ENCODE measurements at places on chromosomes 7 and 10.
A peak's percentile ranks its signal among the peaks of the same experiment; 100 is the strongest.

DNA sequence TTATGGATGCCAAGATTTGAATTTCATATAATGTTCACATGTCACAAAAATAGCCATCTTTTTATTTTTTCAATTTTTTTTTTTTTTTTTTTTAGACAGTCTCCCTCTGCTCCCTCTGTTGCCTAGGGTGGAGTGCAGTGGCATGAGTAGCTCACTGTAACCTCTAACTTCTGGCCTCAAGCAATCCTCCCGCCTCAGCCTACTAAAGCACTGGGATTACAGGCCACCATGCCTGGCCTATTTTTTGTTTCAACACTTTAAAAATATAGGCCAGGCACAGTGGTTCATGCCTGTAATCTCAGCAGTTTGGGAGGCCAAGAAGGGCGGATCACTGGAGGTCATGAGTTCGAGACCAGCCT, 246.3 kb downstream of the SKIDA1 start:
- DNase-seq: no peak

GRCh38 chr10:17426263-17426750, 28.1 kb downstream of the ST8SIA6 start:
- DNase-seq: no peak

DNA sequence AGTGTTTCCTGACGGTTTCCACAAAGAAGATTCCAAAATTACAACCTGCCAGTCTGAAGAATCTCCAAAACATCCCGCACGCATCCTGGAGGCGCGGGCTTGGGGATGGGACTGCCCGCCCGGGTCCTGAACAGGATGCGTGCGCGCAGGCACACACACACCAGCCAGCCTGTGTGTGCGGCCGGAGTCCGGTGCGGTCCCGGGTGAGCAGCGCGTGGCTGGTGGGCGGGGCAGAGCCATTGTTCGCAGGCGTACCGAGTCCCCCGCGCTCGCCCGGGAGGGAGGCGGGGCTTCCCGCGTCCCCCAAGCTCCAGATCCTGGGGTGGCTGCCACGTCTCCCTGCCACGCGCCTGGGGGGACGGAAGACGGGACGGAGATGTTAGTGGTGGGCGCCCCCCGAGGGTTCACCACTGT, 675 bp upstream of the SCD start:
- DNase-seq: peak; percentile 85

DNA sequence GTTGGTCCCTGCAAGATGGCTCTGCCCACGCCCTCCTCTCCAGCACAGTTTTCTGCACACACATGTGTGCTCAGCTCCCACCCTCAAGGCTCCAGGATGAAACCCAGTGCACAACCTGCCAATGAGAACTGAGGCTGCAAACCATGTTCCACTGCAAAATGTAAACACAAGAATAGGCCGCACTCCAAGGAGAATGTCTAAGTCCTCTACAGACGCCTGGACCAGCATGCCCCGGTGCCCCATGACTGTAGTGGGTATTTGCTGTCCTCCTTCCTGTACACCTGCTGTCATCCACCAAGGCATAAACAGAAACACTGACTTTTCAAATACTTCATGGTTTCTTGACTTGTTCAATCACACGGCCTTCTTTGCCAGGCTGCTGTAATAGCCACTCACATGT, 72.6 kb downstream of the COBL start:
- no peak for DNase-seq

DNA sequence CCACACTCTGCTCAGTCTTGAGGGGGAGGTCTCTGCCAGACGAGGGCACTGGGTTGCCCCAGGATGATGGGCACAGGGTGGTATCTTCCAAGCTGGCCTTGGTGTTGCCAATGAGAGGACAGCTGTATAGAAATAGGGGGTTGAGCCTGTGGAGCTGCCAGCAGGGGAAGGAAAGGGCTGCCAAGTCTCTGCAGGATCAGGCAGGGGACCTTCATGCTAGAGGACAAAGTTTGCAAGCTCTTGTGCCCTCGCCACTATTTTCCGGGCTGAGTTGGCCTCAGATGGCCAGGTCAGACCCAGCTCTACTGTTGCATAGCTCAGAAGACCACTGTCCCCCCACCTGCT, 68.7 kb downstream of the ARHGAP22 start:
- no peak for DNase-seq

- no peak for DNase-seq
Observed at GRCh38 chr7:598899-599298, 79.3 kb upstream of the PDGFA start.

DNA sequence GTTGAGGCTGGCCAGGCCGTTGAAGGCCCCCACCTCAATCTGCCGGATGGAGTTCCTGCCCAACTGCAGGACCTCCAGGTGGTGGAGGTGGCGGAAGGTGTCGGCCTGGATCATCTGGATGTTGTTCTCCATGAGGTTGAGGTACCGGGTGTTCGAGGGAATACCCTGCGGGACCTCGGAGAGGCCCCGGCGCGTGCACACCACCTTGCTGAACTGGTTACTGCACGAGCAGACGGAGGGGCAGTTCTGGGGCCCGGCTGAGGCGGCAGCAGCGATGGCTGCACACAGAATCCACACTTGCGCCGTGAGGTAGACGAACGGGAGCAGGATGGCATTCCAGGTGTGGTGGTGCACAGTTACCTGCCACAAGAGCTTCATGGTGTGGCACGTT, 979 bp downstream of the LRRC4 start:
- no peak for DNase-seq

- DNase-seq: no peak
Observed at GRCh38 chr7:95263785-95264362, 60.5 kb downstream of the PON1 start.

DNA sequence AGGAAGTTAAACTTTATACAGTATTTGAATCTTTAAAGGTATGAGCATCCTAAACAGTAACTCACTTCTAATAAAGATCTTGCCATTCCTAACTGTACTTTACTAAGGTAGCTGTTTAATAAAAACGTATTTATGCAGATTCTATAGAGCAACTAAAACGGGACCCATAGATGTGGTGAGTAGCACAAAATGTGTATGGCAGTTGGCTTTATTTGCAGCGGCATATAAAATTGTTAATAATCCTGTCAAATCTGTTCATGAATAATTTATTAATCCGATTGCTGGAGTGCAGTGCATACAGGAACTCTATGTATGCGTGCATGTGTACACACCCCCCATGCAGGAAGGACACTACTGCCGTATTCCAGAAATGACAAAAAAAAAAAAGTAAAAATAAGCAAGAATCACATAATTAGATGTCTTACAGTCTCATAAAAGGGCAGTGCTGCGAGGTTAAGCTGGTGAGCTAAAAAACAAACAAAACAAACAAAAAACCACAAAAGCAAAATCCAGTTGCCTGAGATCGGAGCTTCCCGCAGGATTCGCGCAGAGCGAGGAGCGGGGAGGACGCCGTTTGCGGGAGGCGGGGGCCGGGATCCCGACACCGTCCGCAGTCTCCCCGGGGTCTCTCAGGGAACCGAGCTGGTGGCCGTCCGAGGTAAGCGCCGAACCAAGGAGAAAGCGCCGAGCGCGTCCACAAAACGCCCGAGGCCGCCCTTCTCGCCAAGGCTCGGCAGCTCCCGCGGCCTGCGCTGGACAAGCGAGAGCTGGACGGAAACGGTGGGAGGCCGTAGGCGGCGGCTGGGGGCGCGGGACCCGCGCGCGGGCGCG, 518 bp upstream of the COMMD3 start:
- DNase-seq: no peak

All from RWPE2 (cell line).